ENCODE measurements at places on chromosomes 2 and 18.

- H3K27ac ChIP-seq, result no peak overlapping the region
- H3K4me1 ChIP-seq, result no peaks in the 10 kb centered on the region
- H3K27me3 ChIP-seq, result peaks cover 3% of the 10 kb centered on the region
- no peak for DNase-seq
Observed at GRCh38 chr2:75432761-75433361, 127.9 kb downstream of the EVA1A start.

DNA sequence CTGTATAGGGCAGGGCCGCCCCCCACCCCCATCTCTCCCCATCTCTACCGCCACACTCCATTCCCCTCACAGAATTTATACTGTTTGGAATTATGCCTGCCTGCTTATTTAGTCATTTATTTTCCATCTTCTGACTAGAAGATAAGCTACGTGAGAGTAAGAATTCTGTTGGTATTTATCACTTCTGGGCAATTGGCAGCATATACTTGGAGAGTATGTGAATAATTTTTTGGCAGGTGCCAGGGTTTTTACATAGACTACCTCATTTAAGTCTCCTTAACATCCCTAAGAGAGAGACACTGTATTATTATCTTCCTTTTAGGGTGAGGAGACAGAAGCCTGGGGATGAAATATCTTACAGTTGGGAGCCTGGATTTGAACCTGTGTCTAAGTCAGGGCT lies 45.0 kb downstream of the SLC4A1AP start:
- DNase-seq, result no peak
- H3K36me3 ChIP-seq, result no peaks in the 10 kb centered on the region
- H3K27ac ChIP-seq, result no peak overlapping the region
- peaks cover 30% of the 10 kb centered on the region for H3K4me1 ChIP-seq
- H3K4me3 ChIP-seq, result no peak overlapping the region

- H3K36me3 ChIP-seq, result peaks cover 1% of the 10 kb centered on the region
- peaks cover 30% of the 10 kb centered on the region for H3K4me1 ChIP-seq
- H3K4me3 ChIP-seq, result no peak overlapping the region
- DNase-seq, result no peak
- H3K27ac ChIP-seq, result peak overlapping the region; percentile 71
- no peaks in the 10 kb centered on the region for H3K27me3 ChIP-seq
Observed at GRCh38 chr2:144358979-144359541, 160.9 kb downstream of the ZEB2 start.

GRCh38 chr18:54215069-54215468 lies 9.4 kb downstream of the MBD2 start:
- DNase-seq, result no peak
- peaks cover 21% of the 10 kb centered on the region for H3K36me3 ChIP-seq
- peak overlapping the region; percentile 65 for H3K27ac ChIP-seq
- peaks cover 75% of the 10 kb centered on the region for H3K4me1 ChIP-seq
- no peak overlapping the region for H3K4me3 ChIP-seq

DNA sequence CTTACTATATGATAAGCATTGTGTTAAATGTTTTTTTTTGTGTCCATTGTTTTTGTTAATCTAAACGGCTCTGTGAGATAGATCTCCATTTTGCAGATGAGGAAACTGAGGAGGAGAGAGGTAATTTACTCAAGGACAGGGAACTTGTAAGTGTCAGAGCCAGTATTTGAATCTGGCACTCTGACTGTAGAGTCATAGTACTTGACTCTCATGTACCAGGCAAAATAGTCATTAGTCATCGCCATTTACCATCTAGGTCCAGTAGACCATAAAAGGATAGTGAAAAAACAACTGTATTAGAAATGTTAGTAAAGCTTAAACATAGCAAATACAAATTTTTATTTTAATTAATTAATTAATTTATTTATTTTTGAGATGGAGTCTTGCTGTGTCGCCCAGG lies 4.8 kb downstream of the PSMD14 start:
- H3K4me3 ChIP-seq, result no peak overlapping the region
- peaks cover 24% of the 10 kb centered on the region for H3K36me3 ChIP-seq
- H3K4me1 ChIP-seq, result peaks cover 33% of the 10 kb centered on the region

DNA sequence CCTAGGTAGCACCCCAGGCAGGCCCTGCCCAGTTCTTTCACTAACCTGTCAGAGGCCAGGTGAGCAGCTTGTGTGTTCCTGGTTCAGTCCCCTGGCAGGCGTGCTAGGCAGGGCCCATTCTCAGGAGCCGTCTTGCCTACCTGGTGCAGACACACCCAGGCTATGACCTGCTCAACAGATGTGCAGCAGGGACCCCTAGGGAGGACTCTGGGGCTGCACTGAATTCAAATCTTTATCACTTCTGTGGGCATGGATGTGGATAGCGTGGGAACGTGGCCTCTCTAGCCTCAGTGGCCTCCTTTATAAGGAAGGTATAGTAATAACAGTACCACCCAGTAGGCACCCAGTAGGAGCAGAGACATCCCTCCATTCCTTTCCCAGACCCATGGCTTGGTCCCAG lies 48.4 kb downstream of the PLEKHB2 start:
- no peak for DNase-seq
- no peak overlapping the region for H3K27ac ChIP-seq
- H3K4me1 ChIP-seq, result peaks cover 32% of the 10 kb centered on the region
- H3K36me3 ChIP-seq, result peaks cover 8% of the 10 kb centered on the region
- no peak overlapping the region for H3K4me3 ChIP-seq

DNA sequence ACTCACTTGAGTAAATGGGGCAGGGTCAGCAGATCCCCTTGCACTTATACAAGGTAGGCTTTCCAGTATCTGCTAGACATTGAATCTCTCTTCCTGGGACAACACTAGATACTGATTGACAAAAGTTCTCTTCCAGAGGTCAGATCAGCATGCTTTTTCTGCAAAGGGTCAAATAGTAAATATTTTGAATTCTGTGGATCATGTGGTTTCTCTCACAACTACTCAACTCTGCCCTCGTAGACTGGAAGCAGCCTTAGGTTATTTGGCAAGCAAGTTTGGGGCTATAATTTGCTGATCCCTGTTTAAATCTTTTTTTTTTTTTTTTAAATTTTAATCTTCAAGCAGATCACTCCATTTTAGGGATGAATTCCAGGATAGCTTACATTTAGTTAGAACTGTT lies 17.4 kb upstream of the NABP1 start:
- peaks cover 25% of the 10 kb centered on the region for H3K4me1 ChIP-seq
- no peak for DNase-seq
- H3K27me3 ChIP-seq, result peaks cover 4% of the 10 kb centered on the region
- no peak overlapping the region for H3K4me3 ChIP-seq
- no peak overlapping the region for H3K27ac ChIP-seq

GRCh38 chr2:85905187-85905666 lies 16.4 kb upstream of the ST3GAL5 start:
- H3K27me3 ChIP-seq, result peaks cover 3% of the 10 kb centered on the region

DNA sequence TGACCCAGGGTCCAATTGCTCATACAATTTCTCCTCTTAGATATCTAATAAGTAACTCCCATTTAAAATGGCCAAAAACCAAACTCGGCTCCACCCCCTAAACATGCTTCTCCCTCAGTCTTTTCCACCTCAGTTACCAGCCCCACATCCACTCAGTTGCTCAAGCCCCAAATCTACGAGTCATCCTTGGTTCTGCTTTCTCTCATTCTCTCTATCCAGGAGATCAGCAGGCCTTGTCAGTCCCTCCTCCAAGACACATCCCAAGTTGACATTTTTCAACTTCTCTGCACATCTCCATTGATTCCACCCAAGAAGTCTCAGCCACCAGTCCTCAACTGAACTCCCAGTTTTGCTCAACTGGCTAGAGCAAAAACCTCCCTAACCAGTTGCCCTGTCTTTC lies 40.5 kb upstream of the RTN4 start:
- H3K4me1 ChIP-seq, result peaks cover 17% of the 10 kb centered on the region
- no peak overlapping the region for H3K27ac ChIP-seq
- no peak overlapping the region for H3K4me3 ChIP-seq

DNA sequence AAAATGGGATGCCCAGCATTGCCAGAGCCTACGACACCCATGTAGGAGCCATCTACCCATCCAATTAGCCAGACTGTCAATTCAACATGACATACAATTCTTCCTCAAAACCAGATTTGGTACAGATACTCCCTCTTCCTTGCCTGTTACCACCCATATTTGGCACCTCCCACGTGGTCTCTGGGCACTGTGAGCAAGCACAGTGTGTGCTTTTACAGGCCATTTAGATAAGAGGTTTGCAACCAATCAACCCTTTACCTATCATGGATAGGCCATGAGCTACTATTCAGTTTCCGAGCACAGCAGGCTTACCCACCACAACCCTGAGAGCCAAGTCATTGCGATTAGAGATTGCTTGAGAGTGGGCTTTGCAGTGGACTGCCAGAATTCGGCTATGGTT lies 40.9 kb downstream of the ARID5A start:
- no peaks in the 10 kb centered on the region for H3K36me3 ChIP-seq
- no peak overlapping the region for H3K4me3 ChIP-seq
- H3K27me3 ChIP-seq, result no peaks in the 10 kb centered on the region
- no peak overlapping the region for H3K27ac ChIP-seq
- DNase-seq, result no peak

DNA sequence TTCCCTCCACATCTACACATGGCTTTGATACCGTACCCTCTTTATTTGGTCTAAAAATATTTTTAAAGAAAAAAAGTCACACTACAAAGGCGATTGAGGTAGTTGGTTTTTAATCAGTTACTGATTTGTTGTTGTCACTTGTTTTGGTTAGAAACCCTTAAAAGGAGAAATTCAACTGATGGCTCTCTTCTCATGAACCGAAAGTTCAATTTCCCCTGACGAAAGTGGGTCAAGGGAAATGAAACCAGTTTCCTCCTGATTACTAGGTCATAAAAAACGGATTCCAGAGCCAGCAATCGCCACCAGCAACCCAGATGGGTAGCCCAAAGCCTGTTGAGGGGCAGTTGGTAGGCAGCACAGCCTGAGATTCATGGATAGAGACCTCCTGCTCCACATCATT lies 63.2 kb downstream of the DLGAP1 start:
- no peak overlapping the region for H3K4me3 ChIP-seq
- H3K27me3 ChIP-seq, result no peaks in the 10 kb centered on the region
- H3K4me1 ChIP-seq, result no peaks in the 10 kb centered on the region
- H3K36me3 ChIP-seq, result no peaks in the 10 kb centered on the region

GRCh38 chr2:25044990-25045389 lies 3.1 kb downstream of the EFR3B start:
- H3K27me3 ChIP-seq, result peaks cover 54% of the 10 kb centered on the region
- peak overlapping the region; percentile 45 for H3K27ac ChIP-seq

GRCh38 chr2:189076572-189076971 lies 102.4 kb downstream of the COL3A1 start:
- no peaks in the 10 kb centered on the region for H3K27me3 ChIP-seq
- no peaks in the 10 kb centered on the region for H3K4me1 ChIP-seq
- H3K36me3 ChIP-seq, result no peaks in the 10 kb centered on the region
- DNase-seq, result no peak
- H3K4me3 ChIP-seq, result no peak overlapping the region

DNA sequence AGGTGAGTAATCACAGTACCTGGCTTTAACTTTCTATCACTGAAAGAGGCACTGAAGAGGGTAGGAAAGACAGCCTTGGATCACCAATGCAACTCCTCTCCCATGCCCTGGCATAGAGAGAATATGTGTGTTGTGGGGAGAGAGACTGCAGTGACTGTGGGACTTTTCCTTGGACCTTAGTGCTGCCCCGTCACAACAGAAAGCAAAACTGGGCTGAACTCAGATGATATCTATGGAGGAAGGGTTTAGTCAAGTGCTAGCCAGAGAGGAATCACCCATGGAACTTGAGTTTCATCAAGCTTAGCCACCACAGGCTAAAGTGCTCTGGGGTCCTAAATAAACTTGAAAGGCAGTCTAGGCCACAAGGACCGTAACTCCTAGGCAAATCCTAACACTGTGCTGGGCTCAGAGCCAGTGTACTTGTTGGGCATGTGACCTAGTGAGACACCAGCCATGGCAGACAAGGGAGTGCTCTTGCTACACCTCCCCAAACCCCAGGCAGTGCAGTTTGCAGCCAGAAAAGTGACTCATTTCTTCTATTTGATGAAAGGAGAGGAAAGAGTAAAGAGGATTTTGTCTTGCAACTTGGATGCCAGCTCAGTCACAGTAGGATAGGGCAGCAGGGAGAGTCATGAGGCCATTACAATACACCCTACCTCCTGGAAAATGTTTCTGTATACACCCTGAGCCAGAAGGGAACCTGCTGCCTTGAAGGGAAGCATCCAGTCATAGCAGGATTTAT lies 105.8 kb upstream of the SPOPL start:
- no peak overlapping the region for H3K27ac ChIP-seq
- DNase-seq, result no peak
- H3K4me1 ChIP-seq, result no peaks in the 10 kb centered on the region
- no peak overlapping the region for H3K4me3 ChIP-seq
- no peaks in the 10 kb centered on the region for H3K27me3 ChIP-seq

DNA sequence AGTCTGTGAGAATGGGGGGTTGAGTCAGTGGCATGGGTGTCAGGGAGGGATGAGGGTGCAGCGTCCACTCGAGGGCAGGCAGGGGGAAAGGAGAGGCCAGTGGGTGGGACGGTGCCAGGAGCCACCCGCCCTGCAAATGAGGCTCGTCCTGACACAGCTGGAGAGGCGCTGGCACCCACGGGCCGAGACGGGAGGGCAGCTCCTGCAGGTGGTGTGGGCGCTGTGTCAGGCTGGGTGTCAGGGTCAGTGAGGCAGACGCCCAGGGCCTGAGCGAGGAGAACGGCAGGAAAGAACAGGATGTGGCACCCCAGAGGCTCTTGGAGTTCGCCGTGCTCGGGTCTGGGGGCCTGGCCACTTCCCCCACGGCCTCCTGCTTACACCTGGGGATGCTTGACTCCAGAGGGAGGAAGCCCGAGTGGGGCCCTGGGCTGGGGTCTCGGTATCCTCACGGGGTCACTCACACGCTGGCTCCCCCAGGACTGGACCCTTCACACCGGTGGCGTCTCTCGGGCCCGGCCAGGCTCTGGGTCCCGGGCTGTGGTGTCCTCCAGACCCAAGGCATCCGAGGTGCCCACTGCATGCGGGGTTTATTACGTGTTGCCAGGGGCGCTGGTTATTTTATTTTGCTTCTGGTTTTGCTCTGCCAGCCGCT lies 130.5 kb upstream of the CTDP1 start:
- no peaks in the 10 kb centered on the region for H3K4me1 ChIP-seq
- no peaks in the 10 kb centered on the region for H3K36me3 ChIP-seq
- no peak for DNase-seq
- H3K27ac ChIP-seq, result no peak overlapping the region
- no peaks in the 10 kb centered on the region for H3K27me3 ChIP-seq

DNA sequence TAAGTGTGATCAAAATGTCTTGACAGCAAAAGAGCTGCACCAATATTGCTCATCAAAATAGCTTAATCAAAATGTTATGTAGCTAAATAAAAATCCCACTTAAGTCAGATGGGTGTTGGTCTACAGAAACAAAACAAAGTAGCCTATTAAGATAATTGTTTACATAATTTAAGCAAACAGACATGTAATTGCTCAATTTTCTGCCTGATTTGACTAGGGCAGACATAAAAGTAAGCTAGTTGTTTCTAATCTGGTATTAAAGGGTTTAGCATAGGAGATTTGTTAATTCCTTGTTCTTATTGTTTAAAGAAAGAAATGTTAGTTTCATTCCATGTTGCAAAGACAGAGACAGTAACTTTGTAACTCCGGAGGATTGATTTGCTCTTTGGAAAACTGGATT lies 11.5 kb upstream of the FEZ2 start:
- no peaks in the 10 kb centered on the region for H3K4me1 ChIP-seq
- H3K27me3 ChIP-seq, result peaks cover 12% of the 10 kb centered on the region
- DNase-seq, result no peak
- H3K27ac ChIP-seq, result no peak overlapping the region
- no peaks in the 10 kb centered on the region for H3K36me3 ChIP-seq
- no peak overlapping the region for H3K4me3 ChIP-seq

All from activated T-helper 1 cell treated with anti-CD3 and anti-CD28 coated beads, Interleukin-12 subunit alpha, Interleukin-12 subunit beta, Interleukin-2, Interleukin-4 antibody, amounts not matched to agents 30 ng/mL and 10 ng/mL and 1 ng/mL, durations not matched to agents 14 hours and 24 hours and 36 hours (primary cell).